ENCODE measurements at places on chromosomes 3 and 15.

DNA sequence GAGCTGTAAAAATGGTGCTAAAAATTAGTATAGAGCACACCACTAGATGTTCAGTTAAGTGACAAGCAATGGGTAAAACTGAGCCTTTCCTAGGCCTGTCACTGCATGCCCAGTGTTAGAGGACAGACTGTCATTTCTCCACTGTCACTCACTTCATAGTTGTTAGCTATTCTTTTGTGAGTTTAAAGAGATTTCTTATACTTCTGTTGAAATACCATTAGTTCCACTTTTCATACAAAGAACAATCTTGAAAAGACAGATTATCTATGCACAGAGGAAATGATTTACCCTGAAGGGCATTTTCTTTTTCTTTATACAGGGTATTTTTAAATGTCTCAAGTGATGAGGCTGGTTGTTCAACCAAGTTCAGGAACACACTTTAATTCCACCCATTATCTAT lies 28.3 kb upstream of the CHMP2B start:
- DNase-seq: no peak

GRCh38 chr15:77540312-77541060 lies 92.2 kb downstream of the LINGO1 start:
- no peak for DNase-seq

GRCh38 chr3:126245811-126246727 lies 65.7 kb upstream of the ALDH1L1 start:
- no peak for DNase-seq

- DNase-seq: no peak
Observed at GRCh38 chr3:147379651-147380050, 26.7 kb downstream of the ZIC4 start.

DNA sequence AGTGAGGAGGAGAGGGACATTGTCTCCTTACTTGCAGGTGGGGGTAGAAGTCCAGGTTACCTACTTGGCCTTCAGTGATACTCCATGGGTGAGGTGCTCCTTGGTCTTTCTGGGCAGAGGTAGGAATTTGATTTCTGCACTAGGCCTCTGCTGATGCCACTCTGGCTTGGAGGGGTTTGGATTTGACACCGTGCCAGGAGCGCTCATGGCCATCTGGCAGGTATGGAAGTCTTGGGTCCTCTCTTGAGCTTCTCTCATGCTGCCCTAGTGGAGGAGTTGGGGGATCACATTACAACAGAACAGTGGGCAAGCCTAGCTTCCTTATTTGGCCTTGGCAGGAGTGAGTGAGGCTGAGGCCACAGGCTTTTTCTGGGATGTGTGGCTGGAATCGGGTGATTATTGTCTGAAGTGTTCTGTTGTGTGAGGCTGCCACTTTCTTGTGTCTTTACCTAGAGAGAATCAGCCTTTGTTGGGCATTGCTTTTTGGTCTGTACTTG lies 525.0 kb downstream of the GABRG3 start:
- DNase-seq: no peak

DNA sequence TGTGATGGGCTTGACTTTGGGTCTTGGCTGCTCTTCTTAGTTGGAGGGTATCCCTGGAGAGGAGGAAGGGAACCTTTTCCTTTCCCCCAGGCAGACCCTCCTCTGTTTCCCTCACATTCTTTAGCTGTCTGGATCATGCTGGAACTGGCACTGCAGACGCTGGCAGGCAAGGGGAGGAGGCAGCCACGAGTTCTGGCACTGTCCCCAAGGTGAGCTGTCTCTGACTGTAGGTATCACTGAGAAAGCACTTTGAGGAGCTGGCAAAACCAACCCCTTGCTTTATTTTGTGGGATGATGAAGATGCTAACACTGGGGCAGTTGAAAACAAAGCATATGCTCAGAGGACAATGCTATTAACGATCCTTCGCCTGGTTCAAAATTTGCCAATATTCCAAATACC lies 175.0 kb downstream of the SOX2 start:
- no peak for DNase-seq

DNA sequence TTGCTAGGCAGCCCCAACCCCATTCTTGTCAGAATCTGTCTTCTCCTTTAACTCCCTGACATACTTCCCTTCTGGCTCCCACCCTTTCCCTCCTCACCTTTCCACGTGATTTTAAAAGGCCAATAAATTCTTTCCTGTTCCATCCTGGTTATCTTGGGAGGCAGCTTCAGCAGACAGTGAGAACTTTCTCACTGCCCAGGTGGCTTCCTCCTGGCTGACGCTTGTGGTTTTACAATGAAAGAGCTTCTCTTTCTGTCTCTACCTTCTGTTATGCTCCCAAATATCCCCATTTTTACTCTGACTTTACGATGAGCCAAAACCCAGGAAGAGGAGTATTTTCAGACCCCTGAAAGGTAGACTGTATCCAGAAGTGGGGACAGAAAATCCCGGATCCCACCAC lies 42.1 kb downstream of the GASK1A start:
- no peak for DNase-seq

DNA sequence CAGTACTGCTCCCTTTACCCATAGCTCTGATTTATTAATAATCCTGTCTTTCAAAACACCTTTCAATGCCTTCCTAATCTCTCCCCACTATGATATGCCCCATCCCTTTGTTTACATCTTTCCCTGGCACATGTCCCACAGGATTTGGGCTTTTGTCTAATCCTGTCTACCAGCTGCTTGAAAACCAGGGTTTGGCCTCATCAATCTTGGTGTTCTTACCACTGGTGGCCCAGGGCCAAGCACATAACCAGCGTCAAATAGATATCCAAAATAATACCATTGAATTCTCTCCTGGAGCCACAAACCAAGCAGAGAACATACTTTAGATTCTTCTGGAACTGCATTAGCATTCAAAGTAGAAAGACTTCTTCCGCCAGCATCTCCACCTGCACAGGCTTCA lies 104.8 kb upstream of the PPP2R3A start:
- no peak for DNase-seq

- DNase-seq: peak; percentile 68
Observed at GRCh38 chr3:125055913-125056745, at the start of gene HEG1. TSS of gene HEG1 (minus strand) at chr3:125055997. CDS start at chr3:125055890, 107 bp downstream.

- DNase-seq: no peak
Observed at GRCh38 chr3:99674086-99674789, 35.8 kb downstream of the COL8A1 start.

DNA sequence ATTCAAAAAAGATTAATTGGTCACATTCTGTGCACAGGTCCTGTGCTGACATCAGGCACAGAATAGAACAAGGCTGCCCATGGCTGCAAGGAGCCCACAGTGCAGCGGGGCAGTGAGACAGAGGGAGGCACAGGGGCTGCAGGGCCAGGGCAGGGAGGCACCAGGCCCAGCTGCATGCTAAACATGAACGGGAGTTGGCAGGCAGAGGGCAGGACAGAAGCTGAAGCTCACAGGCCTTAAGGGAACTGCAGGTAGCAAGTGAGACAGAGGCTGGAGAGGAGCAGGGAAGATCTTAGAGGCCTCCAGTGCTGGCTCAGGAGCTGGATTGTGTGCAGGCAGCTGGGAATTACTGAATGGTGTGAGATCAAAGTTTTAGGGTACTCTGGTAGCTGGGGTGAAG lies 26.2 kb downstream of the IDH3A start:
- DNase-seq: no peak

DNA sequence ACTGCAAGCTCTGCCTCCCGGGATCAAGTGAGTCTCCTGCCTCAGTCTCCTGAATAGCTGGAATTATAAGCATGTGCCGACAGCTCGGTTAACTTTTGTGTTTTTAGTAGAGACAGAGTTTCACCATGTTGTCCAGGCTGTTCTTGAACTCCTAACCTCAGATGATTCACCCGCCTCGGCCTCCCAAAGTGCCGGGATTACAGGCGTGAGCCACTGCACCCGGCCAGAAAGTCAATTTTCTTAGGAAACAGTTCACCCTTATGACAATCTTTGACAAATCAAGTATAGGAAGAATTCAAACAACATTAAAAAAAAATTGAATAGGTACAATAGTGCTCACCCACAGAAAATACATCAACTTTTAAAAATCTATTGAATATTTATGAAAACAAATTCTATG lies 23.6 kb upstream of the DUT start:
- no peak for DNase-seq

GRCh38 chr3:70433091-70433490 lies 120.7 kb upstream of the MDFIC2 start:
- DNase-seq: no peak

- DNase-seq: no peak
Observed at GRCh38 chr3:65181391-65181871, 493.6 kb upstream of the ADAMTS9 start.

DNA sequence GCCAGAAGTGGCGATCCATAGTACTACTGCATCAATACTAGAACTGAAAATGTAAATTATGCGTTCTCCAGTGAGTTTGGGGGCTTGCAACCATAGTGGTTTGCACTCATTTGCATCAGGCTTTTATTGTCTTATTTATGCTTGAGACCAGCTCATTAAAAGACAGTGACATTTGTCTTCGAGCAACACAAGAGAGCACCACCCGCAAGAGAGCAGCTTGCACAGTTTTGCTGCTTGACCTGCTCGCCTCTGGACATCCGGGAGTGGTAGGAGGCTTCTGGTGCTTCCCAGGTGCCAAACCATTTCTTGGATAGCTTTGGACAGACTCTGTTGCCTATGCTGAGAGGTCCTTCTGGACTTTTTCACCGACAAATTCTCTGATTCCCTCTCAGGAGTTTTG lies 294.6 kb downstream of the MEX3B start:
- no peak for DNase-seq

GRCh38 chr3:44890852-44891251 lies 16.4 kb downstream of the TGM4 start:
- no peak for DNase-seq

GRCh38 chr3:126452213-126452612 lies 23.5 kb downstream of the ZXDC start:
- no peak for DNase-seq

DNA sequence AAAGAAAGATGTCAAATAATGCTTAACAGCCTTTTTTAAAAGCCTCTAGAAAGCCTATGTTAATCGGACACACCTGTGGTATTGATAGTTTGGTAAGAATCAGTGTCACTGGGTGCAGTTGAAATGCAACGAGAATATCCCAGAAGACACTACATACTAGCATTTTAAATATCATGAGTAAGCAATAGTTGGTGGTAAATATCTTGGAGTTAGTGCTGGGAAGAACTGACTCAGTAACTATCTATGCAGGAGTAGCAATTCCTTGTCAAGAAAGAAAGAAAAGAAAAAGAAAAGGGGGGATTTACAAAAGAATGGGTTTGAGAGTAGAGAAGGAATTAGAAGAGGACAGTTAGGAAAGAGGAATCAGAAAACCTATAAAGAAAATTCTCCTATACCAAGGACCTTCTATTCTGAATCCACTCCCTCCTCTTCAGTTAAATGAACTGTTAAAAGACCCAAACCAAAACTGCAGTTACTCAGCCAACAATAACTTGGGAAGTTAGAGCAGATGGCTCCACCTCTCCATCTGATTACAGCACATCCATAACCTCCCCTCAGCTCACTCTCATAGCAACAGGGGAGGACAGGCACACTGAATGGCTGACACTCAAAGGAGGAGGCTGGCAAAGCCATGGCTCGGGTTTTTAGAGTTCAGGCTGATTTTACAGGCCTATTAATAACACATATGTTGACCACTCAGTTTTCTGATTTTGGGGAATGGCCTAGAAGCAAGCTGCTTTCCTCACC lies 207.6 kb upstream of the MDFIC2 start:
- no peak for DNase-seq

DNA sequence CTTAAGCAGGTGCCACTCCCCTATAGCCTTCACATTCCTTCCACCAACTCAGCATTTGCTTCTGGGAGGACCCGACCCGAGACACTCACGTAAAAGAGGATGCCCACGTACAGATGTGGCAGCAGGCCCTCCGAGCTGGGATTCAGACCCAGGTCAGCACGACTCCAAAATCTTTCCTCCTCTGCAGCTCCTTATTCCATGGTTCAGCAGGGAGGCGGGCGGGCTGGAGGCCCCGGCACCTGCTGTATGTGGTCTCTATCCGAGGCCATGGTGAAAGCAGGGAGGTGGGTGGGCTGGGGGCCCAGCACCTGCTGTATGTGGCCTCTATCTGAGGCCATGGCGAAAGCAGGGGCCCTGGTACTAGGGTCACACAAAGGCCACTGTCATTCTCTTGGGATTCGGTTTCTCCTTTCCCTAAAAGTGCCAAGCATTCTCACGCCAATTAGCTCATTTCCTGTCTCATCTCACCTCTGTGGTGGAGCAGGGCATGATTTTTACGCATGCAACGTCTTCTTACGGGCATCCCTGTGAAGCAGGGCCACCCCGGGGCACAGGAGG lies 5.9 kb upstream of the MUC4 start:
- no peak for DNase-seq

- no peak for DNase-seq
Observed at GRCh38 chr3:97810779-97811390, 10.9 kb upstream of the CRYBG3 start.

GRCh38 chr3:193884027-193884426 lies 251.9 kb upstream of the HES1 start:
- no peak for DNase-seq

- DNase-seq: no peak
Observed at GRCh38 chr3:197327701-197328100, 29.3 kb upstream of the DLG1 start.

- DNase-seq: no peak
Observed at GRCh38 chr3:10157031-10157430, 7.7 kb upstream of the IRAK2 start.

DNA sequence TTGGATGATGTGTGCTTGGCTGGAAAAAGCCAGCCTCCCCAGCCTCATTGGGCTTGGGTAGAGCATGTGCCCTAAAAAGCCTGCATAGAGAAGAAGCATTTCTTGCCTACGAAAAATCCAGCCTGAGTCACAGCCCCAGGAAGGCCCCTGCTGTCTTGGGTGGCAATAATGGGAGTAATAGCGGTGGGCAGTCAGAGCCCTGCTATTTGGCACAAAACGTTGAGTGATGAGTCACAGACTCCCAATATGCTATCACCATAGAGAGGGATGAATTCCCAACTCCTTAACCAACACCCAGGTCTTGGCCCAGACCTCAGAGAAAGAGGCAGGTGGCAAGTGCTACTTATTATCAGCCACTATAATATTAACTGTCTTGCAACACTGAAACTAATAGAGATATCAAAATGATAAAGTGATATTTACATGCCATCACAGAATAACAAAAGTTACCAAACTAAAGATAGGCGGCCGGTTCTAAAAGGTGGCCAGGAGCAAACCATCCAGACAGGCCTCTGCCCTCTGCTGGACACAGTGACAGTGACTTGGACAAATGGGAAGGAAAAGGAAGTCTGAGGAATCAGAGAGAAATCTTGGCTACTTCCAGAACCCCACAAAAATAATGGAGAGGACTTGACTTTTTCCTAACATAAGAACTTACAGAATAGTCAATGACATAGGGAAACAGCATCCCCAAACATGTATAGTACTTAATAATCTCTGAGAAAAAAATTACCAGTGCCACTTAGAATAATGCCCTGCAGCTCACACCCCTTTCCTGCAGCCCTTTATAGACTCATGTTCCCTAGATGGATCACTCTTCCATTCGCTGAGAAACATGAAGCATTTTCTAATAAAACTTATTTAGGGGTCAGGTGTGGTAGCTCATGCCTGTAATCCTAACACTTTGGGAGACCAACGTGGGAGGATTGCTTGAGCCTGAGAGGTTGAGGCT lies 51.9 kb upstream of the MUC13 start:
- no peak for DNase-seq

- DNase-seq: no peak
Observed at GRCh38 chr3:36653095-36653494, 111.3 kb downstream of the DCLK3 start.
